T-helper 1 cell (primary cell): ENCODE measurements at places on chromosomes 11 and 22.

DNA sequence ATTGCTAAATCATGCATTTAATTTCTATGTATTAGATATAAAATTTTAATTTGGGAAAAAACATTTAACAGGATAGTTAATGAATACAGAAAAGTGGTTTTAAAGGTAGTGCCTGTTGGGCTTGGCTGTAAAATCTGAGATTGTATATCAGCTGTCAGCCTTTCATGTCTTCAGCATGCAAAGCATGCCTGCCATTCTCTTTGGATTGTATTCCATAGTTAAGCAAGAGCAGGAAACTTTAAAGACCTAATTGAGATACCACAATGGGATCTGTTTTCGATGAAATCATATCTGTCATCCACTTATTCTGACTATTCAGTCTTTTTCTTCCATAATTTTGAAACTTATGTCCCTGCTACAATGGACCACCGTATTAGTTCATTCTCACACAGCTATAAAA lies 451.0 kb upstream of the DDI1 start:
- no peak for DNase-seq

GRCh38 chr11:45929486-45930030 lies 7.1 kb downstream of the LARGE2 start:
- no peak for DNase-seq

- no peak for DNase-seq
Observed at GRCh38 chr11:90822996-90823395, 600.1 kb upstream of the CHORDC1 start.

DNA sequence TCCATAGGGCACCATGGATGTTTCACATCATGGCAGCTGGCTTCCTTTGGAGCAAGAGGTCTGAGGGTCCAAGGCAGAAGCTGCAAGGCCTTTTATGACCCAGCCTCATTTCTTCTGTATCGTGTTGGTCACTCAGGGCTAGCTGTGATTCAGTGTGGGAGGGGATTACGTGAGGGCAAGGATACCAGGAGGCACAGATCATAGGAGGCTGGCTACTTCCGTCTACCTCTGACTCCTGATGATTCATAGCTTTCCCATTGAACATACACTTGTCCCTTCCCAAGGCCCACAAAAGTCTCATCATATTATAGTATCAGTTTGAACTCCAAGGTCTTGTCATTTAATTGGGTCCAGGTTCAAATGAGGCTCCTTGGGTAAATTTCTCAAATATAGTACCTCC lies 135.3 kb upstream of the ZBED5 start:
- no peak for DNase-seq

DNA sequence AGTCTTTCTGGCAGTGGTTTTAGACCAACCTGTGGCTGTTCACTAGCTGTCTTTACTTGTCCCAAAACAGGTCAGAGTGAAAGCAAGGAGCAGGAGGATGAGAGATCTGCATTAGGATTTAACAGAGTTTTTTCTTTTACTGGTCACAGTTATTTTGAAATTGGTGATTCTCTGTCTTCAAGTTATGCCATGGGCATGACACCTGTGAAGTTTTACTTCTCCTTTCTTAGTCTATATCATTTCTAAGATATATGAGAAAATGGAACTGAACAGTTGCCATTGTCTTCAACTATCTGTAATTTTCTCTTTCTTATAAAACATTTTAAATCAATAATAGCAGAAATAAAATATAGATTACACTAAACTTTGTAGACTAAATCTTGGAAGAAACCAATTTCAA lies 60.6 kb downstream of the TRPC6 start:
- no peak for DNase-seq

- peak; percentile 72 for DNase-seq
Observed at GRCh38 chr11:14904745-14905103, 12.7 kb upstream of the CYP2R1 start.

GRCh38 chr22:22400099-22400498 lies 108.4 kb downstream of the ZNF280B start:
- DNase-seq = no peak

GRCh38 chr11:10979529-10979928 lies 121.7 kb upstream of the ZBED5 start:
- no peak for DNase-seq

DNA sequence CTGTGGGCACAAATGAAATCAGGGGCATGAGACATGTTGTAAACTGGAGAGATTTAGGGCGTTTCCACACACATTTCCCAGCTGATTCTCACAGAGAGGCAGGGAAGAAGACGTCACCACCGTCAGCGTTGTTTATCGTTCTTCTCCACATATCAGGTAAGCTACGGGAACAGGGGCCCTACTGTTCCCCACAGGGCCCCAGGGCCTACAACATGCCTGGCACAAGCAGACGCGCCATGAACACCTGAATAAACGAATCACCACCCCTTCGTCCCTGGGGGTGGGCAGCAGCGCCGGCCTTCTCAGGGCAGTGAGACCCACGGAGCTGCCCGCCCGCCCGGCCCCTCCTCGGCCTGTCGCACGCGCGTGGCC lies 342 bp downstream of the EFCAB6 start:
- DNase-seq = no peak

DNA sequence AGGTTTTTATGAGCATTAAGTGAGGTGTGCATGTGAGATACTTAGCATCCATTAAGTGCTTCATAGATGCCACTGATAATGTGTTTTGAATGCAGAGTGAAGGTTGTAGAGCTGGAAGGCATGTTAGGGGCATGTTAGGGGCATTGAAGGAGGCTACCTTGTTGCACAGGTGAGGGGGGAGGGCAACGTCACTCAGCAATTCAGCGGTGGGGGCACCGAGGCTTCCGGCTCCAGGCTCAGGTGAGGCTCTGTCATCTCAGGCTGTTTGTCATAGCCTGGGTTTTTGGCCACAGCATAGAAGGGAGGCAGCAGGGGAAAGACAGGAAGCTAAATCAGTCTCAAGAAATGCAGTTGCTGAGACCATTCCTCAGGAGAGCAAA lies 299.0 kb downstream of the NTM start:
- no peak for DNase-seq

DNA sequence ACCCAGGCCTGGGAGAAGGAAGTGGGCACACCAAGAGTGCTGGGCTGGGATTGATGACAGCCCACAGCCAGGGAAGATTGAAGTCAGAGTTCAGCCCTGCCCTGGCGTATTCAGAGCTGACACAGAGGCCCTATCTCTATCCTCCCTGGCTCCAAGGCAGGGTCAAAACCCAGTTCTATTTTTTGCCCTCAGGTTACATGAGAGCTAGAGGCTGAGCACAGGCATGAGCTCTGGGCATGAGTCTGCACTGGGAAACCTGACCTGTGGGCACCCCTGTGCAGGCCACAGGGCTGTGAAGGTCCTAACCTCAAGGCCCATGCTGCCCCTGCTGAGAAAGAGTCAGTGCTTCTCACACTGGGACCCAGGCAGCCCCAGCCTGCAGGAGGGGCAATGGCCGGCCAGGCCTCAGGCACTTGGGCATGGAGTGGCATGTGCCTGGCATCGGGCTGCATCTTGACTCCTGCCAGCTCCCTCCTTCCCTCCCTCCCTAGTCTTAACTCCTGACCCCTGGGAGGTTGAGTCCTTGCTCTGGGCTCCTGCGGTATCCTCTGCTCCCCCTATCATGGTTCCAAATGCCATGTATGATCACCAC lies 5.4 kb downstream of the SLC35E4 start:
- DNase-seq = no peak

- no peak for DNase-seq
Observed at GRCh38 chr11:68331338-68331947, 19.1 kb downstream of the LRP5 start.

DNA sequence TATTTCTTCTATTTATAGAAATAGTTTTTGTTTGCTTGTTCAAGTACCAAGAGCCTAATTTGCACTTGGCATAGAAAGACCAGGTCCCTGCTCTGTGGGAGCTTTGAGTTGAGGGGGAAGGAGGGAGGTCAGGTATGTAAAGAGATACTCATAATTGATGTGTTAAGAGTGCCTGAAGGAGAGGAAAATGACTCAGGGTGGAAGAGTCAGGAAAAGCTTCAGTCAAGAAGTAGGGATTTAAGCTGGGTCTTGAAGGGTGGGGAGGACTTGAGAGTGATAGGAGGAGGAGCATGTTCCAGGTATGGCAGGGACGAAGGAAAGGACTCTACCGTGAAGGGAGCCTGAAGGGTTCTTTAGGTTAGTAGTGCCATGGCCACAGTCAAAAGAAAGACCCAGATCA lies 9.0 kb downstream of the RBX1 start:
- DNase-seq = no peak

DNA sequence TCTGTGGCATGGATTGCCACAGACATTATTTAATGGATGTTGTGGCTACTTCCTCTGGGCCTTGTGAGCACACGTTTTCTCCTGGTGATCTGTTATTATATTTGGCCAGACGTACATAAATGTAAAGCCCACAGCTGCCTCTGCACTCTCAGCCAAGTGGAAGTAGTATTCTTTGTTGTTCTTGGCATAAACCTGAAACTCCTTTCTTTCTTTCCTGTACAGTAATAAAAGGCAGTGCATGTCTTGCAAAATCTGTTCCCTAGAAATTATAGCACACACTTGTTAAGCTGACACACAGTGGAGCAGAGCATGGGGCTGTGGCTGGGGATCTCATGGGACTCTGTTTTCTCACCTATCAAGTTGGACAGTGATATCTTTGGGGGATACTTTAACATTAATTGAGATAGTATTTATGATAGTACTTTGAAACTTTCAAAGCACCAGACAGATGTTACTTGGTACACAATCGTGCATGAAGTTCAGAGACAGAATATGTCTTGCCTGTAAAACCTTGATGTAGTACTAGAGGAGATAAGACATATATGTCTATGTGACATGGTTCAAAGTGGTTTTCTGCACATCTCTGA lies 20.9 kb downstream of the PANX1 start:
- no peak for DNase-seq

GRCh38 chr11:86740628-86741483 lies 59.5 kb upstream of the PRSS23 start:
- no peak for DNase-seq

- no peak for DNase-seq
Observed at GRCh38 chr22:31177420-31178162, 17.6 kb downstream of the RNF185 start.

GRCh38 chr11:118612378-118612777 lies 5.0 kb downstream of the PHLDB1 start:
- no peak for DNase-seq

DNA sequence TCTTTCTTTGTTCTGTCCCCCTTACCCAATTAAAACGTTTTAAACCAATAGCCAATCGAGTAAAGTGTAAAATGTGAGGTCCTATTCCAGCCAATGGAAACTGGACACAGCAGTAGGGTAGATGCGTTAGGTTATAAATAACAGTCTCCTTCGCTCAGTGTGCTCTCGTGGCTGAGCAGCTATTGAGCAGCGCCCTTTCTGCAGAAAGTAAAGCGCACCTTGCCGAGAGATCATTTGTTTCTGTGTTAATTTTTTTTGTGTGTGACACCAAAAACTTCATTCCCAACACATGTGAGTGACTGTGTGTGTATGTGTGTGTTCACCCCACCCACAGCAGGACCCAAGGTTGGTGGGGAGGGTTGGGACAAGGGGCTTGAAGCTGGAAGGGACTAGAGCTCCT lies 7.2 kb upstream of the TTLL1 start:
- DNase-seq = no peak

DNA sequence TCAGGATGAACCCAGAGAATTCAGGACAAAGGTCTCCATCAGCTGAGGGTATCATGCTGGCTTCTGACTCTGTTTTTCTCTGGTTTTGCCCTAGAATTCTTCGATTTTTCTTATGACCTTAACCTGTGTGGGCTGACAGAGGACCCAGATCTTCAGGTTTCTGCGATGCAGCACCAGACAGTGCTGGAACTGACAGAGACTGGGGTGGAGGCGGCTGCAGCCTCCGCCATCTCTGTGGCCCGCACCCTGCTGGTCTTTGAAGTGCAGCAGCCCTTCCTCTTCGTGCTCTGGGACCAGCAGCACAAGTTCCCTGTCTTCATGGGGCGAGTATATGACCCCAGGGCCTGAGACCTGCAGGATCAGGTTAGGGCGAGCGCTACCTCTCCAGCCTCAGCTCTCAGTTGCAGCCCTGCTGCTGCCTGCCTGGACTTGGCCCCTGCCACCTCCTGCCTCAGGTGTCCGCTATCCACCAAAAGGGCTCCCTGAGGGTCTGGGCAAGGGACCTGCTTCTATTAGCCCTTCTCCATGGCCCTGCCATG lies 16.8 kb downstream of the SERPING1 start:
- DNase-seq = no peak

DNA sequence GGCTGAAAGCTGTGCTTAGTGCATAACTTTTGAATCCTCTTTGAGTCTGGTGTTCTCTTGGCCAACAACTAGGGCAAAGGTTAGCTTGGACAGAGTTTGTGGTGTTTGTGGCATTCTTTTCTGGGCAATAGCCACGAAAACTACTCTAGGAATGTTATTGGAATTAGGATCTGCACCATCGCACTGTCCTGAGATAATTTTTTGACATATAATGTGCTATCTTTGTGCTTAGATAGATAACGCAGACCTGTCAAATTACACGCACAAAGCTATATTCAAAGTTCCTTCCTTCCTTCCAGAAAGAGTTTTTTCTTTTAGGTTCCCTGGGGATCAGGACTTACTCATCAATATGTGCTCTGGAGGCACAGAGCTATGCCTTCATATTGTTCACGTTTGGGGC lies 166.8 kb upstream of the MTMR2 start:
- no peak for DNase-seq

- no peak for DNase-seq
Observed at GRCh38 chr11:116360221-116360941, 412.4 kb downstream of the BUD13 start.

- DNase-seq = no peak
Observed at GRCh38 chr22:38921806-38922205, 35.6 kb upstream of the APOBEC3A start.

GRCh38 chr11:126591966-126592489 lies 236.5 kb downstream of the ST3GAL4 start:
- no peak for DNase-seq

GRCh38 chr11:134987223-134987768 lies 575.3 kb upstream of the B3GAT1 start:
- no peak for DNase-seq

- DNase-seq = peak; percentile 47
Observed at GRCh38 chr11:326842-327580, 6.4 kb upstream of the IFITM3 start.

DNA sequence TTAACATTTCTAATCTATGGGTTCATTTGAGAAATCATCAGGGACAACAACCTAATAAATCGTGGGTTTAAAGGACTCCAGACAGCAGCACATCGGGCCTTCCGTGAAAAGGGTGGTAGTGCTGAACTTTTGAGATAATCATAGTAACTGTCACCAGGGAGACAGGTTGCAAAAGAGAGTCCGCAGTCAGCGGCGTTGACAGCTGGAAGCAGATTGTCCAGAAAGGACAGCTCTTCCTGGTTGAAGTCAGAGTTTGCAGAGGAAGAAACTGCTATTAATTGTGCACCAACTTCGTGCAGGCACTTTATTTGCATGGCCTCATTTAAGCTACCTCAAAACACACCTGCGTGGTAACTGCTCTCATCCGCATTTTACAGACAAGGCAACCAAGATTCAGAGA lies 20.5 kb upstream of the ISX start:
- DNase-seq = no peak
